ENCODE measurements at places on chromosomes 2 and 18.
A peak's percentile ranks its signal among the peaks of the same experiment; 100 is the strongest.

GRCh38 chr2:240707043-240707756 lies 15.5 kb downstream of the AQP12A start:
- DNase-seq = no peak

DNA sequence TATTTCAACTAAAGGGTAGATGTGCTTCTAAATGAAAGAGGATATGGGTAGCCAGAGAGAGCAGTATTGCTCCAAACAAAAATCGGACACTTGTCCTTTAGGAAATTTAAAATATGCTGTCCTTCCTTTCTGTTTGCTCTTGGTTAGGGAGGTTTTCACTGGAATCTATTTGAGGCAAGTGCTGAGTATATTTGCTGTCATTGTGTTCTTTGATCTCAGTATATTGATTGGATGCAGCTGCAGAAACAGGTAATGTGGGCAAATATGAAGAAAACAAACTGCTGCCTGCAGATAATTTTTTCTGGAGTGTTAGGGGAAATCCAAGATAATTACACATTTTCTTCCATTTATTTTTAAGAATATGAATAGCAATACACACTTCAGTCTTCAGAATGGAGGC lies 410.2 kb downstream of the NCKAP5 start:
- no peak for DNase-seq

DNA sequence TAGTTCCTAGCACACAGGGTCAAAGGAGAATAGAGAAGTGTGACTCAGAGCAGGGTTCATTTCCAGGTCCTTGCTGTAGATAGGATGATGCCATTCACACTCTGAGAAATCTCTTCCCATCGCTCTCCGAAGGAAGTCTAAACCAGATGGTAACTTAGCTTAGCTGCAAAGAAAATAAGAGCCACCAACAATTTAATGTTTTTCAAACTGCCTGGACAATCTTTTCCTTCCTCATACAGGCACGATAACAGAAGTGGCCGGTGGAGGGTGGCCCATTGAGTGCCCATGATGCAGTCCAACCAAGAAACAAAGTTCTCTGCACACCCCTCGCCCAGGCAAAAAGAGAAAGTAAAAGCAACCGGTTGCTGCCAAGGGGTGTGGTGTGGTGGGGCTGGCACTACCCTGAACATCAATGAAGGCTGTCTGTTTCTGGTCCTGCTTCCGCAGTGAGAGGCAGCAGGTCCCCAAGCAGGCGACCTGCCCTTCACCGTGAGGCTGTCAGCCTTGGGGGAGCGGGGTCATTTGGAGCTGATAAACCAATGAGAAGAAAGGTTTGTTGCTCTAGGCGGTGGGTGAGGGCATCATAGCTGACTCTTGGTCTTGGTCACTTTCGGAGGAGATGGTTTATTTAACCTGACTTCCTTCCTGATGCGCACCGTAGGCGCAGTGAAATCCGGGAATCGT lies 105.6 kb upstream of the CD302 start:
- peak; percentile 74 for DNase-seq

GRCh38 chr2:11077411-11077810 lies 77.9 kb upstream of the SLC66A3 start:
- DNase-seq = no peak

DNA sequence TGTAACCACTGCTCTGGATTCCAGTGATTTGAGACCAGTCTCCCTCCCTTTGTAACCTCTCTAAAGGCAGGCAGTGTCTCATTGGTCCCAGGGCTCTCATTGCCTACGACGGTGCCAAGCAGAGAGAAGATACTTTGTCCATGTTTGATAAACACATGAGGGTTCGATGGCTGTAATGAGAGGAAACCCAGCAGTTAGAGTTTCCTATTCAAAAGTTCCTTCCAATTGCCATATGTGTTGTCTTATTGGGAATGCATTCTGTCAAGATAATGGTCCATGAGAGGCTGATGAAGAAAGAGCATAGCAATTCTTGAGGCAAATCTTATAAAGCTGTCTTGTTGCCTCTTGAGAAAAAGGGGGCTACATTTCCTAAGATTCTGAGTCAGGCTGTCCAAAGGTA lies 292.5 kb downstream of the LRRTM1 start:
- no peak for DNase-seq

DNA sequence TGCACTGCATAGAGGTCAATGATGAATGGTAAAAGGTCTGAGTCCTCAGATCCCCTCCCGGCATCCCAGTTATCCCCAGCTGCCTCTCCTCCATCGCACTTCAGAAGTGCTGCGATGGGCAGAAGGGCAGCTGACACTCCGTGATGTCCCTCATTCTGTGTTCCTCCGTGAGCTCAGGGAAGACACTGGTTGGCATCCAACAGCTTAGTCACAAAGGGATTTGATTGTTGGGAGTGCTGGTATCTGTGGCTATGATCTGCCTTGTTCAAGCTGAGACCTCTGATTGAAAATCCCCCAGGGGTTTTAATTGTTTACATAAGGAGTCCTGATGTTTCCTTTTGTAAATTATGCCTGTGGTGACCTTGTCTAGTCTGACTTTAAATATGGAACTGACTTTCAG lies 19.0 kb upstream of the SAG start:
- no peak for DNase-seq

DNA sequence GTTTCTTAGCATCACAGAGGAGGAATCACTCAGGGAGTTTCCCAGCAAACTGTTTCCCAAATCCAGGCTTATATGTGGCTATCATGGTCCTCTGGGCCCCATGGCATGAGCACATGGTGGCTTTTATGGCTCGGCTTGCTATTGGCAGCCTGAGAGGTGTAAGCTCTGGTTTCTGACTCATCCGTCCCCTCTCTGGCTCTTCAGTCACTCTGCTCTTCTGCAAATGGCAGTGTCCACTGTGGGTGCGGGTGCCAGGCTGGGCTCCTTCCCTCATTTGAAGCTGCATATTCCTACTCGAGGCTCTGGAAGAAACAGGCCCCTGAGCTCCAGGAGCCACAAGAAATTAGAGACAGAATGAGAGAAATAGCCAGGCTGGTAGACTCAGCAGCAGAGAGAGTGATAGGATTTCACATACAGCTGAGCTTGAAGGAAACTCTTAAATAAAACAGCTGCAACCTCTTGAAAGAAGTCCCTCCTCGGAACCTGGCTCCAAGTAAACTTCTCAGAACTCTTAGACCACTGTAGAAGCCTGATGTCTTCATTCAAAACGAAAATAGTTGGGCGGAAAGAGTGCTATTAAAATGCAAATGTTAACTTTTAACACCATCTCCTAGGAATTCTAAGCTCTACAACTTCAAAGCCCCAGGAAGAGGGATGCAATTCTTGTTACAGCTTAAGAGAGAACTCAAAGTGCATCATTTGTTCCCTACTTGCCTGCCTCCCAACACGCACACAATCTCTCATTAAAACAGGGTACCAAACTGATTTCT lies 212.6 kb upstream of the SP5 start:
- DNase-seq = no peak

DNA sequence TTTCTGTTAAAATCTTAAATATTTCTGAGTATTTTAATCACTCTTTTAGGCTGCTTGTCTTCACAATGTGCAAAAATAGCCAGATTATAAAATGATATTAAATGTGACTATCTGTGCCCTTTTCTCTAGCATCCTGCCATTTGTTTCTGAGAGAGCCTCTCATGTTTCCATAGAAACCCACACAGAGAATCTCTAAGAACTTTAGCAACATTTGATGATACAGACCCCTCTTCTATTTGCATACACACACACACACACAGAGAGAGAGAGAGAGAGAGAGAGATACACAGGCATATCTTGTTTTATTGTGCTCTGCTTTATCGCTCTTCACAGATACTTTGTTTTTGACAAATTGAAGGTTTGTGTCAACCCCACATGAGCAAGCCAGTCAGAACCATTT lies 134.5 kb upstream of the DDX18 start:
- DNase-seq = no peak

DNA sequence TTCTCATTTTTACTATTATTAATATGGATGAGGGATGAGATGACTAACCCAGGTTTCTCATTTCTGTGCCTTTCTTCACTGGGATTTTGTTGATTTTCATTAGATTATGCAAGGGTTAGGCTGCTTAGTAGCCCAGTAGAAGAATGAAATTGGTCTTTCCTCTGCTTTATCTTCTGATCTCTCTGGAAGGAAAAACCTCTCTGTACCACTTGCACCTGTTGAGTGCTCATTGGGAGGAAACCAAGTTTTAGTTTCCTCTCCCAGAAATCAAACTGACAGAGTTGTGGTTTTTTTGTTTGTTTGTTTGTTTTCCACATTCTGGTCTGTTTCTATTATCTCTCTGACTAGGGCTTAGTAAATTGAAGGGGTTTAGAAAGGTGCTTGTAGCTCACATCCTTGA lies 60.8 kb downstream of the KIAA1328 start:
- DNase-seq = no peak

DNA sequence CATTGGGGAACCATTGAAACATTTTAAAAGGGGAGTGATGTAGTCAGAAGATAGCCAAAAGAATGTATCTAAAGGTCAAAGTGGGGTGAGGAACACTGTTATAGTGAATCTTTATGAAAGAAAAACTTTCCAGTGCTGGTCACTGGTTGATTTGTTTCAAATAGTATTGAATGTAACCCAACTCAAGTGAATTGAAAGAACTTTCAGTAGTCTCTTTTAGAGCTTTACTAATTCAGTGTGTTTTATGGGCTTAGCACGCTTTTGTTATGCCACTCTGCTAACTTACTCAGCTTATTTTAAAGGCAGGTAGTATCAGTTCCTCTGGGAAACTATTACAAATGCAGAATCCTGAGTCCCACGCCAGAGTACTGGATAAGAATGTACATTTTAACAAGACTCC lies 57.3 kb downstream of the GTF2A1L start:
- no peak for DNase-seq

- DNase-seq = no peak
Measured at GRCh38 chr2:126882181-126882580, 16.5 kb upstream of the TEX51 start.

DNA sequence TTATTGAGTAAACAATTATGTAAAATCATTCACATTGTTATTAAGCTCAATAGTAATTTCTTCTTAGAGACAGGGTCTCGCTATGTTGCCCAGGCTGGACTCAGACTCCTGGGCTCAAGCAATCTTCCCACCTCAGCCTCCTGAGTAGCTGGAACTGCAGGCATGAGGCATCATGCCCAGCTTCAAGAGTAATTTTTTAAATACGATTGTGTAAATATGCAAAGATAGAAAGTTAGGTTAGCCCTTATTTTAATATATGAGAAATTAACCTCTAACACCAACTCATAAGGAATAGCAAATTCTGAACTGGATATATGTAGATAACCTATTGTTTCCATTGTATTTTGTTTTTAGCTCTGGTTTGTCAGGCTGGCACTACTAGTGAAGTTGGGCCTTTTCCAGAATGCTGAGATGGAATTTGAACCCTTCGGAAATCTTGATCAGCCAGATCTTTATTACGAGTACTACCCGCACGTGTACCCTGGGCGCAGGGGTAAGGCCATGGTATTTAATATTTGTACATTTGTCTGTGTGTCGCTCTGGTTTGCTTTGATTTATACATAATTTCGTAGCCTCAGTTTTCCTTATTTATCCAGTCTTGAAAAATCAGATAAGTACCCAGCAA lies 44.8 kb downstream of the TRAPPC12 start:
- no peak for DNase-seq
